SW 1271 (cell line): ENCODE measurements at places on chromosomes 13 and 19.

DNA sequence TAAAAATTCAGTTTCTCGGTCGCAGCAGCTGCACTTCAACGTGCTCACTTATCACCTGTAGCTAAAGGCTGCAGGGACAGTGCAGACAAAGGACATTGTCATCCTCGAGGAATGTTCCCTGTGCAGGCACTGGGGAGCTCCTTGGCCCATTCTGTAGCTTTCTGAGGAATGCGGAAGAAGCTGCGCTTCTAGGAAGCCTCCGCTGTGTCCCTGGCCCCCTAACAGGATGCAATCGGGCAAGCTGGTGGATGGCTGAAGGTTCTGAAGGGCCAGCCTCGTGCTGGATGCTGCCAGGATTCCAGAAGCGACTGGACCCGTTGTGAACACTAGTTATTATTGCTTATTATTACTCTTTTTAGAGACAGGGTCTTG, 8.1 kb downstream of the ANO8 start:
- DNase-seq: no peak

GRCh38 chr19:11400798-11401197, 16.7 kb upstream of the EPOR start:
- no peak for DNase-seq

DNA sequence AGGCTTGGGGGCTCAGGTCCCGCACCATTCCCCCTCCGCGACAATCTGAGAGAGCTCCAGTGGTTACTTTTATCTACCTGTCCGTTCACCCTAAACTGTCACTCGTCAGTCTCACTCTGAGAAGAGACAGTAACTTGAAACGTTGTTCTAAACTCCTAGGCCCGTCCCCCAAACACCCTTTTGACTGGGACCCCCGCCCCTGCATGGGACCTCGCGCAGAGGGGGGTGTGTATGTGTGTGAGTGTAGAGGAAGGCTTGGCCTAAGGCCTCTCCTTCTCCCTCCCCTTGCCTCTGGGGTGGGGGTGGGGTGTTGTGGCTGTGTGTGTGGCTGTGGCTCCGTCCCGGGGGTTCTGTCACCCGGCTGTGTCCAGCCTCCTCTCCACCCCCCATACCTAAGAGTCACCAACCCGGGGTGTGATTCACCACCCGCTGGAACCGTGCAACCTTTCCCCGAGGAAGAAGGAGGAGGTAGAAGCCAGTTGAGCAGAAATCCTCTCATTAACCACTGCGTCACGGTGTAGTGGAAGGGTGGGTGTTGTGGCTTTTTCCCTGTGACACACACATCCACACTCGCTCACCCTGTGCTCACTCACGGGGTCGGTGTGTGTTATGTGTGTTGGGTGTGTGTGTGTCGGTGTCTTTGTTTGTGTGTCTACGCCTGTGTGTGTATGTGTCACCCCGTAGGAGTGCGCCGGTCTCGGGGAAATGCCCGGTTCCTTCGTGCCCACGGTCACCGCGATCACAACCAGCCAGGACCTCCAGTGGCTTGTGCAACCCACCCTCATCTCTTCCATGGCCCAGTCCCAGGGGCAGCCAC, 2.4 kb downstream of the FOSB start:
- DNase-seq: no peak

- DNase-seq: no peak
Observed at GRCh38 chr13:112880976-112881540, 88.0 kb upstream of the MCF2L start.

GRCh38 chr13:65562305-65562704, 1667.8 kb downstream of the PCDH9 start:
- no peak for DNase-seq

GRCh38 chr19:58040751-58041525, 7.1 kb downstream of the ZSCAN1 start:
- no peak for DNase-seq

GRCh38 chr19:31232180-31232579, 117.1 kb downstream of the TSHZ3 start:
- DNase-seq: peak; percentile 3

GRCh38 chr13:46675016-46675415, 121.9 kb downstream of the ESD start:
- DNase-seq: no peak

GRCh38 chr13:36921631-36922301, 1.7 kb upstream of the SMAD9 start:
- no peak for DNase-seq

DNA sequence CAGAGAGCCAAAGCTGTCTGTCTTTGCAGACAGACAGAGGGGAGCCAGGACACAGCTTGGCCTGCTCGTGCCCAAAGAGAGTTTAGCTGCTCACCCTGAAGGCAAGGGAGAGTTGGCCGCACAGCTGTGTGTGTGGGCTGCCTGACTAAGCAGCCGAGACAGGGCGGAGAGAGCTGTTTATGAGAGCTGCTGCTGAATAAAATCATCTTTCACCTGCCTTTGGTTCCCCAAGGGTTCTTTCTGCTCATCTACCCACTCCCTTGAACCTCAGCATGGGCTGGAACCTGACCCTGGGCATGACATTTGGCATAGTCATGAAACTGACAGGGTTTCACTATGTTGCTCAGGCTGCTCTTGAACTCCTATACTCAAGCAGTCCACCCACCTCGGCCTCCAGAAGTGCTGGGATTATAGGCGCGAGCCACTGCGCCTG, 98.2 kb downstream of the RBM26 start:
- no peak for DNase-seq

GRCh38 chr19:34493649-34494044, 12.1 kb downstream of the WTIP start:
- DNase-seq: no peak

GRCh38 chr13:76656056-76656455, 230.1 kb downstream of the KCTD12 start:
- no peak for DNase-seq

DNA sequence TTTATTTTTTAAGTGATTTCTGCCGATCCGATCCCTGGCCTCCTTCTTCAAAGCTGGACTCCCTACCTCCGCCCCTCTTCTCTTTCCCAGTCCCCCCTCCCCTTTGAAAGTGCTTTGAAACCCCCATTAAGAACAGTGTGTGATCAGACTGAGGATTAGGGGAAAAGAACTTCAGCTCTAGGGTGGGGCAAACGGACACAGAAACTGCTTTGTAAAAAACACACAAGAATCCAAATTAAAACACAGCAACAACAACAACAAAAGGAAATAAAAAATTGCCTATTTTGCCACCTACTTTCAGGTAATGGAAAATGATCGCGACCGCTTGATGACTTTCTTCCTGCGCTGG, 1.4 kb downstream of the SPRY2 start:
- no peak for DNase-seq

- no peak for DNase-seq
Observed at GRCh38 chr13:99421271-99421670, 80.0 kb upstream of the TM9SF2 start.
